ENCODE measurements at places on chromosomes 6 and 20.

DNA sequence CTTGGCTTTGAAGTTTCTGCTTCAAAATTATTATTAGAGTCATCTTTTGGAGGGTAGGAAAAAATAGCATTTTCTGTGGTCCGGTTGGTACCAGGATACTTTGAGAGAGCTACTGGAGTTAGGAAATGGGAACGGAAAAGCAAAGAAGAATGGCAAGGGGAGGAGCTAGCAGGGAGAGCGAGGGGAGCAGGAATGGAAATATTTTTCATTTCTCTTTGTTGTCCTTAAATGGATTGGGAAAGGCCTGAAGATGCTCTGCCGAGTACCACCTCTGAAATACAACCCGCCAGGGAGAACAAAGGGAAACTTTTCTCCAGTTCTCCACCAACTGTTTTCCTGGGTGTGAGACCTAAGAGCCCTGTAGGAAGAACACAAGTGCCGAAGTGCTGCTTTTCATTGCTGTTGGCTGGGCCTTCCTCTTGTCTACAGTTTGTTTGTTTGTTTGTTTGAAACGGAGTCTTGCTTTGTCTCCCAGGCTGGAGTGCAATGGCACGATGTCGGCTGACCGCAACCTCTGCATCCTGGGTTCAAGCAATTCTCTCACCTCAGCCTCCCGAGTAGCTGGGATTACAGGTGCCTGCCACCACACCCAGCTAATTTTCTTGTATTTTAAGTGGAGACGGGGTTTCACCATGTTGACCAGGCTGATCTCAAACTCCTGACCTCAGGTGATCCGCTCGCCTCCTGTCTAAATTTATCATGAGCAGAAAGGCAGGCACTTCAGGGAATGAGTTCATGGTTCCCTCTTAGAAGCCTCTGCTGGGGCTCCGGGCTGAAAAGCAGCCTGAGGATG, 3.5 kb upstream of the TRAF3IP2 start:
- DNase-seq: no peak

DNA sequence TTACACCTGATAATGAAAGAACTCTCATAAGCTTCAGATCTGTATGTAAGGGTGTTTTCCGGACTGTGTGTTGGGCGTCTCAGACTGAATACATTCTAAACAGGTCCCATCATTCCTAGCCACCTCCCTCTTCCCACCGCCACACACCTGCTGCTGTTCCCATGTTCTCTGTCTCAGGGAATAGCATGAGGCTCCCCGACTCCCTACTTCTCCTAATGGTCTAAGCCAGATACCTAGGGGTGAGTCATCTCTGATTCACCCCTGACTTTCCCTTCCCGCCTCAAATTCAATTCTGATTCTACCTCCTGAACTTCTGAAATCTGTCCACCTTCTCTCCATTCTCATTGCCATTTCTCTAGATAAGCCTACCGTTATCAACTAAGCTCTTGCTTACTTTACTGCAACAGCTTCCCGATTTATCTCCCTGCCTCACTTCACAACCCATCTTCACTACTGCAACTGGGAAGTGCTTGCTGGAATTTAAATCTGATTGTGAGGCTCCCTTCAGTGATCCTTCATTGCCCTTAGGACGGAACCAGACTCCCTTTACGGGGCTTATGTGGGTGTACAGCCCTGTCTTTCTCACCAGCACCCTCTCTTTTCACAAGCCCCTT, 1.6 kb downstream of the TMEM14A start:
- no peak for DNase-seq

DNA sequence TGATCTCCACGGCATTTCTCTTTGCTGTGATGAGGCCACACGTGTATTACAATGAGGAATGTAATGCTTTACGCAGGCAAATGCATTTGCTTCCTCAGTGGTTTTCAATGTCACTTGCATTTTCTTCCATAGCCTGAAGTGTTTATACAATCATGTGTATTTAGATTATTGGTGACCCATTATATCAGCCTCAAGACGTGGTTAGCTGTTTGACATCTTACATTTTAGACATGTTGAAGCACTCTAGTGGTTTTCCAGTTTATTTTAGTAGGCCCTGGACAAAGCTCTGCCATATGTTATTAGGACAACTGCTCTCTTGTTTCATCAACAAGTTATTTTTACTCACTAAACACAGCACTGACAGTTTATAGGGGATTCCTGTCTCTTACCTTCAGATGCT, 200.4 kb downstream of the UTRN start:
- no peak for DNase-seq

GRCh38 chr6:6736791-6737654, 148.5 kb downstream of the LY86 start:
- DNase-seq: no peak

DNA sequence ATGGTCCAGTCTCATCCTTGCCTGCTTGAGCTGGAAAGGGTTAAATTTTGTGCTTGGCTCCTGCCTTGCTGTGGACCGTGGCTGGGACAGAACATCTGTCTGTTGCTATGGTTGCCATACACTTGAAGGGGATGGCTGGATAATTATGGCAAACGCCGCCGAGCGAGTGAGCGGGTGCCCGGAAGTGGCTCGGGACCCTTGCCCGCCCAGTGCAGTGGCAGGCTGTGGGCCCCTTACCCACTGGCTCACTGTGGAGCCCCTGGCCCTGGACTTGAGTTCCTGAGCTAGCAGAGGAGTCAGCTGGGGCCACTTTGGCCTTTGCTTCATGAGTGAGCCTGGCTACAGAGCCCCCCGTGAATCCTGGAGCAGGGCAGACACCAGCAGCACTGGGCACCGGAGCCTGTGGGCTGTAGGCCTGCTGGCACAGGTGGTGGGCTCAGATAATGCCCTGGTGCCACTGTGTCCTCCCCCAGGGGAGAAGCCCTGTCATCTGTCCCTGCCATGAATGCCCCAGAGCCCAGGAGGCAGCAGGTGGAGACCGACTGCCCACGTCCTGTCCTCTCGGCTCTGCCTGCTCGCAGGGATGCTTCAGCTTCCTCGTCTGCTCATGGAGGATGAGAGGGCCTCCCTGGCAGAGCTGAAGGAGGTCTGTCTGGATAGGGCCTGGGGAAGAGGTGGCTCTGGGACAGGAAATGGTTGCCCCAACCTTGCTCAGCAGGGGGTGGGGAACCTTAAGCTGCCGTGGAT, 25.5 kb upstream of the NOL4L start:
- no peak for DNase-seq

- DNase-seq: no peak
Observed at GRCh38 chr6:41929924-41930323, 8.6 kb downstream of the BYSL start.

- DNase-seq: no peak
Observed at GRCh38 chr6:83722876-83723275, 14.0 kb upstream of the SNAP91 start.

DNA sequence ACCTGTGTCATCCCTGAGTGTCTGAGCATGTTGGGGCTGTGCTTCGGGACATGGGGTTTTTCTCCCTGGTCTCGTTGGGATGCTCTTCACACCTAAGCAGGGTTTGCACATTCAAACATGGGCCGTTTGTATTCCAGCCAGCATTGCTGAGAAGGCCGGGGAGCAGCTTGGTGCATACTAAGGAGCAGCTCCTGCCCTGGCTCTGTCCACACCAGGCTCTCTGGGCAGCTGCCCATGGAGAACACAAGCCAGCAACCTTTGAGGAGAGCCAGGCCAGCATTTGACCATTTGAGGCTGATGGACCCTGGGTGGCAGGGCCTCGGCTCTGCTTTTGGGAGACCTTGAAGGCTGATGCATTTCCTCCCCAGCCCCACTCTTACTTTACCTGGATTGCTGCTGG, 92.1 kb downstream of the PHACTR3 start:
- DNase-seq: no peak

- no peak for DNase-seq
Observed at GRCh38 chr6:47810885-47811284, 29.1 kb downstream of the OPN5 start.

DNA sequence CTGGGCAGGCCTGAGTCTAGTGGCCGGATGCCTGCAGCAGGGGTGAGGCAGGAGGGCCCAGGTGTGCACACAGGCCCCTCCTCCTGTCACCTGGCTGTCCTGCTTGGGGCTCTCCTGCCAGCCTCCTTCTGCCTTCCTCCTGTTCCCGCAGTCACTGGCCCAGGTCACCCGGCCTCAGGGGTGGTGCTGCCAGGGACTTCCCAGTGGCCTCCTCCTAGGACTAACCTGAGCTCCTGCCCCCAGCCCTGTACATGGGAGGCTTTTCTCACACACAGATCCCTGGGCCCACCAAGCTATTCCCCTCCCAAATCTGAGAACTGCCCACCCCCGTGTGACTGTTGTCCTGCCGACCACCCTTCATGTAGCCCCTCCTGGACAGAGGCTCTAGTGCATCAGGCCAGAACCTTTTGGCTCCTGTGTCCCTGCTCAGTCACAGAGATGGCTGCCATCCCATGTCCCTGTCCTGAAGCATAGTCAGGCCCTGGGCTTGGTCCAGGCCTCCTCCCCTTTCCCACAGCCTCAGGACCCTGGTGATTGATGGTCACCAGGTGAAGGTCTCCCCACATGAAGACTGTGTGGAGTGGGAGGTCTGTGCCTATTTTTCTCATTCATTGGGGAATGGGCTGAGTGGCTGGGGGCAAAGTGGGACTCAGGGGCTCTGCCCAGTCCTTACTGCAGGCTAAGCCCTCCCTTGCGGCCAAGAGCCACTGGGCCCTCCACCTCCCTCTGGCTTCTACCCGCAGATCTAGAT, 1.1 kb upstream of the ULBP1 start:
- DNase-seq: no peak

DNA sequence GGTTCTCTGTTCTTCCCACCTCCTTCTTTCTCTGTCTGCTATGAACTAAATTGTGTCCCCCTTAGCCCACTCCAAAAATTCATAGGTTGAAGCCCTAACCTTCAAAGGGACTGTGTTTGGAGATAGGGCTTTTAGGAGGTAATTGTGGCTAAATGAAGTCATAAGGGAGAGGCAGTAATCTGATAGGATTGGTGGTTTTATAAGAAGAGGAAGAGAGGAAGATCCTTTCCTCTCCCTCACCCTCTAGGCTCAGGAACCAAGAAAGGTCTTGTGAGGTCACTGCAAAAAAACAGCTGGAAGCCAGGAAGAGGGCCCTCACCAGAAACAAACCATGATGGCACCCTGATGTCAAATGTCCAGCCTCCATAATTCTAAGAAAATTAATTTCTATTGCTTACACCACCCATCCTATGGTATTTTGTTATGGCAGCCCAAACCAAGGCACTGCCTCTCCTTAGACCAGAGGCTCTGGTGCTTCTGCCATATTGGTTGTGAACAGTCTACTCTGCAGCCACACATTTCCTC, 135.1 kb upstream of the COL21A1 start:
- DNase-seq: no peak

- DNase-seq: peak; percentile 20
Observed at GRCh38 chr6:26065952-26066380, 21.3 kb upstream of the HFE start.

DNA sequence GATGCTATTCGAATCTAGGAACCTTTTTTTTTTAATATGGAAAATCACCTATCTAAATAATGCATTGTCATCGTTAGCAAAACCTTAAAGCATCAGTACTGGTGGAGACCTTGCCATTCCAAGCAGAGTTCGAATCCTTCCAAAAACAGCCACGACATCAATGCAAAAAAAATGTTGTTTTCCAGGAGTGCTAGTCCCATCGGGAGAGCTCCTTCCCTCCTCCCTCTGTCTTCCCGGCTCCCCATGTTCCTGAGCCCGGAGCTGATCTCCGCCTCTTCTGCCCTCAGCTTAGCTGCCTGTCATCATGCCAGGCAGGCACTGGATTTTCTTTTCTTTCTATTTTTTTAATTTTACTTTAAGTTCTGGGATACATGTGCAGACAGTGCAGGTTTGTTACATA, 153.6 kb upstream of the QKI start:
- no peak for DNase-seq

GRCh38 chr20:17626217-17627007, 55.6 kb downstream of the RRBP1 start:
- DNase-seq: no peak

GRCh38 chr6:134394208-134394607, 76.3 kb upstream of the SGK1 start:
- DNase-seq: no peak

DNA sequence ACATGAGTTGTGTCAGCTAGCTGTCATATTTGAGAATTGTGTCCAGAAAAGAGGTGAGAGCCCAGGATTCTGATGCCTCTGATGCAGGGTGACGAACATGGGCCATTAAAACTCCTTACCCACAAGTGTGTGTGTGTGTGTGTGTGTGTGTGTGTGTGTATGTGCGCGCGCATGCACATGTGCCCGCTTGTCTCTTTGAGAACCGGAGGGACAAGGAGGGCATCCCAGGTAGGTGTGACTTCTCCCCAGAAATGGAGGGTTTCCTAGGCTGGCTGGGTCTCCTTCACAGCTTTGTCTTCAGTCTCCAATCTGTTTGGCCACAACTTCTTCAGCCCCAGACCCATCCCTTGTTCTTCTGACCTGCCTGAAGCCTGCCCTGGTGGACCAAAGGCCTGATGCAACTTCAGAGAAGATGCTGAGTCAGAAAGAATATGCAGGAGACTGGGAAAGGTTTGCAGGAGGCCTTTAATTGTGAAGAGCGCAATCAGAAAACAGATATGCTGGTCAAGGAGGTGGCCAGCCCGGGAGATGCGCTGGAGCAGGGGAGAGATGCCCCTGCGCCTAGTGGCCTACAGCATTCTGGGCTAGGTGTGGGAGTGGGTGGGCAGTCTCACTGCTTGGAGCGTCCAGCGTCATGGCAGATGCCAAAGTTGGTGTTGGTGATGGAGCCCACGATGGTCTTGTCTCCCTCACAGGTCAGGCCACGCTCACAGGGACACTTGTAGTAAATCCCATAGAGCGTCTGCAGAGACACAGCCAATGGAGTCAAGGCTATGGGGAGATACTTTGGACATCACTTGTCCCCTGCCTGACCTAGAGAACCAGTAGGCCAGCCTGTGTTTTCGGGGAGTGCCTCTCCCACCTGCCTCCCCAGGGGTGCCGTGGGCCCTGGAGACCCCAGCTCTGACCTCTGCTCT, 2.3 kb downstream of the CLPS start:
- no peak for DNase-seq

DNA sequence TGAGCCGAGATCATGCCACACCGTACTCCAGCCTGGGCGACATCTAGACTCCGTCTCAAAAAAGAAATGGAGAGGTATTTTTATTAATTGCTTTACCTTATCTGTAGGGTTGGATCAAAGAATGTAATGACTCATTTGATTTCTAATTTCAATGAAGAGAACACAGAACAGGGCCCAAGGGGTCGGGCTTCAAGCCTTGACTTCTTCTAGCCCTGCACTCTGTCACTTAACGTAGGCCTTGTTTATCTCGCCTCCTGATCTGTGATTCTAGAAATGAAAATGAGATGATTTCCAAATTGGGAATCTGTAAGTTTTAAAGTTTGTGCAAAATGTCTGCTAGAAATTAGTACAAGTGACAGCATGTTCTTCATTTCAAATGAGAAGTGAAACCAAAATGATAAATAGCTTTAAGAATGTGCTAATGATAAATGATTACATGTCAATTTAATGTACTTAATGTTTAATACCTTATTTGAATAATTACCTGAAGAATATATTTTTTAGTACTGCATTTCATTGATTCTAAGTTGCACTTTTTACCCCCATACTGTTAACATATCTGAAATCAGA, 180.5 kb downstream of the SLC16A10 start:
- no peak for DNase-seq

GRCh38 chr6:14933183-14933544, 312.7 kb upstream of the JARID2 start:
- DNase-seq: no peak

- no peak for DNase-seq
Observed at GRCh38 chr6:166045173-166045859, 122.3 kb downstream of the TBXT start.

Measured in stimulated activated CD4-positive, alpha-beta T cell treated with anti-CD3 and anti-CD28 coated beads, TNF-alpha, amount 100 ng/mL, for 1 hour (primary cell).